GDM1 (cell line): ENCODE measurements at places on chromosomes 4 and X.

DNA sequence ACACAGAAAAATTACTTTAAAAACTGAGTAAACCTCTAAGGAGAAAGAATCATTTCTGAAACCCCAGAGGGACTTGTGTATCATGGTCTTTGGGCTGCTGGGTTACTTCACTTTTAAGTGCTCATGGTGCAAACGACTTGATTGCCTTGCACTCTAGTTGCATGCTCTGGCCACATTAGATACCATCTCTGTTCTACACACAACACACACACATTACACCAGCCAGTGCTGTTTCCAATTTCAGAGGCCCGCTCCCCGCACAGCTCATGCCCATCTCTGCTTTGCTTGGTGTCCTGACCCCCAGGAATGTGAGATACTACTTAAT is 2.1 kb downstream of the PPP3CA start:
- no peak for DNase-seq

- peak; percentile 27 for DNase-seq
Observed at GRCh38 chrX:63506320-63506719, 155.2 kb upstream of the SPIN4 start.

- no peak for DNase-seq
Observed at GRCh38 chr4:44532851-44533250, 84.2 kb upstream of the KCTD8 start.

DNA sequence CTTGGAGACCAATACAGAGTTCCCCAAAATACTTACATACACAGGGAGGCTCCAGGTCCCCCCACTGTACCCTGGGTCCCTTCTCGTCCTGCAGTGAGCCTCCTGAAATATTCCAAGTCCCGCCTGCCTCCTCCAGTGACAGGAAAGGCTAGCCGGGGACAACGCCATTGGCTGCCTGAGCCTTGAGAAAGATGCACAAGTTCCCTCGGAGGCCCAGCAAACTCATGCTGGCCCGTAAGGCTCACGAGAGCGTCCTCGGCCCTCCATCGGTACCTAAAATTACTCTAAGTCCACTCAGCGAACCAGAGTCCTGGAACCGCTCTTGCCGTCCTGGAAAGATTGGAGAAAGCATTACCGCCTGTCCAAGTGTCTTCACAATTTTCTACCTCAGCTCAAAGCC is 228.6 kb downstream of the ADAM29 start:
- DNase-seq = no peak

DNA sequence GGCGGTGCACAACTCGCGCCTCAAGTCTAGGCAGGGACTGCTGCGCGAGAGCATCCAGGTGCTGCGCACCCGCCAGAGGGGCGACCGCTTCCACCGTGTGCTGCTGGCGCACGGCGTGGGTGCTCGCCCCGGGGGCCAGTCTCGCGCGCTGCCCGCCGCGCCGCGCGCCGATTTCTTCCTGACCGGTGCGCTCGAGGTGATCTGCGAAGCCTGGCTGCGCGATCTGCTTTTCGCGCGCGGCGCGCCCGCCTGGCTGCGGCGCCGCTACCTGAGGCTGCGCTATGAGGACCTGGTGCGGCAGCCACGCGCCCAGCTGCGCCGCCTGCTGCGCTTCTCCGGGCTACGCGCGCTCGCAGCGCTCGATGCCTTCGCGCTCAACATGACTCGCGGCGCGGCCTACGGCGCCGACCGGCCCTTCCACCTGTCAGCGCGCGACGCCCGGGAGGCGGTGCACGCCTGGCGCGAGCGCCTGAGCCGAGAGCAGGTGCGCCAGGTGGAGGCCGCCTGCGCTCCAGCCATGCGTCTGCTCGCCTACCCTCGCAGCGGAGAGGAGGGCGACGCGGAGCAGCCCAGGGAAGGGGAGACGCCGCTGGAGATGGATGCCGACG is 1.3 kb downstream of the CHST7 start:
- peak; percentile 25 for DNase-seq

DNA sequence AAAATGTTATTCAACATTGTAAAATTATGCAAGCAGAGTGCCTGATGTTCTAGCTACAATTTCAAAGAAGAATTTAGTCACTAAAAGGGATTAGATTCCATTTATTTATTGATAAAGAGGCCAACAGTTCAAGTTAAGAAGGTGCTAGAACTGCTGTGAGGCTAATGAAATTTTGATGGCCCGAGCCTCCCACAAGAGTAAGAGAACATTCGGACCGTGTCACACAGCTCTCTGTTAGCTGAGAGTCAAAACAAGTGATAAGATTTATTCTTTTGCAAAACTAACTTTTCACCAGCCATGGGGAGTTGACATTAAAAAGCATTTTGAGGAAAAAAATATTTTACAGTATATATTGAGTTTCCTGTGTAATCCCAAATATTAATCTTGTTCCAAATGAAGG is 106.8 kb downstream of the TENM3 start:
- no peak for DNase-seq

DNA sequence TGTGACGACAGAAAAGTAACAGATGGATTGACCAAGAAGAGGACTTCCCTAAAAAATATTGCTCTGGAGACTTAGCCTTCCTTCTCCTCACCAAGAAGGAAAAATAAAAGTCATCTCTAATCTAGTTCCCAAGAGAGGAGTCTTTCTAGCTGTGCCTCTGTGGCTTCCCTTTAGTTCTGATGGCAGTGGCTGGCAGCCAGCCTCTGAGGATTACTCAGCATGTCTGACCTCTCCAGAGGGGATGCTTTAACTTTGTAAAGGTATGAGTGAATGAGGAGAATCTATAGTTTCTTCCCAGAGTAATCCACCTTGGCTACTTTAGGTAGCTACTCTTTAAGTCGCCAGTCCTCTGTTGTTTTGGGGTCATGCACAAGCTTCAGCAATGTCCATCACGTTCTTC is 163.9 kb upstream of the KIT start:
- peak; percentile 4 for DNase-seq

DNA sequence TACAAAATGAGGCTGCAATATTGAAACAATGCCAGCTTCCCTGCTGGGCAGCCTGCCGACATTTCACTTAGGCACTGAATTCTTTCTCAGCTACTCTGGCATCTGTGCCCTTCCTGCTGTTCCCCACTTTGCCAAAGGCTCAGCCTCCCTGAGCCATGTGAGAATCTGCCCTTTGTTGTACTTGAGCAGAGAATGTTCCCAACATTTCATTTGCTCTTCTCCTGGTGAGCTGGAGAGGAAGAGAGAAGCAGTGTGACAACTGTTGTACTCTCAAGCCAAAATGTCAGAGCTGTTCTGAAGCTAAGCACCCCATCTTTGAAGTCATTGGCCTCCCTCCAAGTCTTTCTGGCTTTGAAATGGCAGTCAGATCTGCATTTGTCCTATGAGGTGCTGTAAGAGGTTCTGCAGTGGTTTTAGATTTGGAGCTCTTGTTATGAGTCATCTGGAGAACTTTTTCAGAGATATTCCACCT is 32.5 kb downstream of the LANCL3 start:
- DNase-seq = no peak

DNA sequence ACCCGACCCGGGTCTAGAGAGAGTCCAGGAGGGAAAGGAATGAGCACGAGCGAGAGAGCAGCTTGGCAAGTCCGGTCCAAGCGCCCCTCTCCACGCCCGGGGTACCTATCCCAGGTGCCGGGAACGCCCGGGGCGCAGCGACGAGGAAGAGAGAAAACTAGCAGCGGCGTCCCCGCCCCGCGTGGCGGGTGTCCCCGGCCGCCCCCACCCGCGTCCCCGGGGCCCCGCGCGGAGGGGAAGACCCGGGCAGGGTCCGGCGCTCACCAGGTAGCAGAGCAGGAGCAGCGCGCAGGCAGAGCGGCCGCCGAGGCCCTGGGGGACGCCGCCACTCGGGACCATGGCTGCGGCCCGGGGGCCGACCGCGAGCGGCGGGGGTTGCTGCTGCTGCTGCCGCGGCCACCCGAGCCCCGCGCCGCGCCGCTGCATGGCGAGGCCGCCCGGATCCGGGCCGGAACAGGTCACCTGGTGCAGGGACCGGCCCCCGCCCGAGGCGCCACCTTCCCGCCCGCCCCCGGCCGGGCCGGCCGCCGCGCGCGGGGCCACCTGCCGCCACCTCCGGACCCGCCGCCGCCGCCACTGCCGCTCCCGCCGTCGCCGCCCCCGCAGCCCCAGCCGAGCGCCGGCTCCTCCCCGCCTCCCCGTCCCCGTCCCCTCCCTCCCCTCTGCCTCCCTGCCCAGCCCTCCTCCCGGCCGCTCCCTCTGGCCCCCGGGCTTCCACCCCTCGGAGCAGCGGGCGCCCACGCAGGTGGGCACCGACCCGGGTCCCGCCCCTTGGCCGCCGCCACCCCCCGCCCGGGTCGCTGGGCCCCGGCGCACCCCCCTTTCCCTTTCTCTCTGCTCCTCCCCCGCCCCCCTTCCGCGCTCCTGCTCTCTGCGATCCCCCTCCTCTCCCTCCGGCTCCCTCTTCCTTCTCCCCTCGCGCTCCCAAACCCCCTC is at the start of gene SEL1L3:
Gene SEL1L3, minus strand, starts transcription at position 578 of the 936 bp plus-strand sequence. Its CDS starts 152 bp downstream, at position 426.
- DNase-seq = no peak

GRCh38 chr4:118814058-118814457 is 21.9 kb downstream of the SEC24D start:
- no peak for DNase-seq

- no peak for DNase-seq
Observed at GRCh38 chr4:57494821-57495220, 384.6 kb upstream of the IGFBP7 start.

DNA sequence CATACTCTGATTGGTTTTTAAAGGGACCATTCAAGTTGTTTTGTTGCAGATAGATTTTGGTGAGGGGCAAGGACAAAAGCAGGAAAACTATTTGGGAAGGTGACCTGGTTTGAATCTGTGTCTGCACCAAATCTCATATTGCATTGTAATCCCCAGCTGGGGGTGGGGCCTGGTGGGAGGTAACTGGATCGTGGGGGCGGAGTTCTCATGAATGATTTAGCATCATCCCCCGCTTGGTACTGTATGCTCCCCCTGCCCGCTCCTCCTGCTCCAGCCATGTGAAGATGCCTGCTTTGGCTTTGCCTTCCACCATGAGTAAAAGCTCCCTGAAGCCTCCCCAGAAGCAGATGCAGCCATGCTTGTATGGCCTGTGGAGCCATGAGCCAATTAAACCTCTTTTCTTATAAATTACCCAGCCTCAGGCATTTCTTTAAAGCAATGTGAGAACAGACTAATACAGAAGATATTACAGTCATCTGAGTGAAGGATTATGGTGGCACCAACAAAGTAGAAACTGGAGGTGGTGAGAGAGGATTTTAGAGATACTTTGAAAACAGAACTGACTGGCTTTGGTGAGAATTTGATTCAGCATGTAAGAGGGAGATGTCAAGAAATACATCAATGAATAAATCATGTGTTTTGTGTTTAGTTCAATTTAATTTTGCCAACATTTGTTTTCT is 14.4 kb downstream of the IL21 start:
- DNase-seq = no peak

GRCh38 chr4:81574991-81575390 is 103.3 kb upstream of the RASGEF1B start:
- no peak for DNase-seq

GRCh38 chrX:101493225-101493624 is 8.0 kb downstream of the ARMCX4 start:
- no peak for DNase-seq

- DNase-seq = no peak
Observed at GRCh38 chr4:26113339-26113940, 199.4 kb downstream of the SMIM20 start.

- DNase-seq = no peak
Observed at GRCh38 chr4:169080981-169081380, 70.9 kb upstream of the CBR4 start.

- DNase-seq = no peak
Observed at GRCh38 chr4:176191974-176192373, 3.4 kb downstream of the SPATA4 start.

DNA sequence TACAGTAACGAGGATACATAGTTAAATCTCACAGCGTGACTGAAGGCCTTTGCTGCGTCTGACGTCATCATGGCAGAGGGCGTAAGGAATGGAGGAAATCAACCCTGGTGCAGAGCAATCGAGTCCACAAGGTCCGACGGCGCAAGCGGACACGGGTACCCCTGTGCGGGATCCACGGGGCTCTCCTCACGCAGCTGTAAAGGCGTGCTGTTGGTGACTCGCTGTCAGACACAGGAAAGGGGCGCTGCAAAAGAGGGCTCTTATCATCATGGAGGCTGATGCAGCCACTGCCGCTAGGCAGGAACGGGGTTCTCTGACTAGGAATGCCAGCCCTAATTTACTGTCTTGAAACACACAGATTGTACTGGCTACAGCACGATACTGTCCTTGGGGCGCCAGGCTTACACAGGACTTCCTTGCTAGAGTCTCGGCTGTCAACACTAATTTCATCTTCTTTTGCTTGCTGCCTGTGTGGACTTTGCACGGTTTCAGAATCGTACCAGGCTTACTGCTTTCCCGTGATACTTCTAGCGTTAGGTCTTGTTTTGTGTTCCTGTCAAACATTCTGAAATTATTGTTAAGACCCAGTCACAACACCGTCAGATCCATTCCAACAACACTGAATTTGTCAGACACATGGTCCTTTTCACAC is 13.6 kb downstream of the RNF212 start:
- no peak for DNase-seq

DNA sequence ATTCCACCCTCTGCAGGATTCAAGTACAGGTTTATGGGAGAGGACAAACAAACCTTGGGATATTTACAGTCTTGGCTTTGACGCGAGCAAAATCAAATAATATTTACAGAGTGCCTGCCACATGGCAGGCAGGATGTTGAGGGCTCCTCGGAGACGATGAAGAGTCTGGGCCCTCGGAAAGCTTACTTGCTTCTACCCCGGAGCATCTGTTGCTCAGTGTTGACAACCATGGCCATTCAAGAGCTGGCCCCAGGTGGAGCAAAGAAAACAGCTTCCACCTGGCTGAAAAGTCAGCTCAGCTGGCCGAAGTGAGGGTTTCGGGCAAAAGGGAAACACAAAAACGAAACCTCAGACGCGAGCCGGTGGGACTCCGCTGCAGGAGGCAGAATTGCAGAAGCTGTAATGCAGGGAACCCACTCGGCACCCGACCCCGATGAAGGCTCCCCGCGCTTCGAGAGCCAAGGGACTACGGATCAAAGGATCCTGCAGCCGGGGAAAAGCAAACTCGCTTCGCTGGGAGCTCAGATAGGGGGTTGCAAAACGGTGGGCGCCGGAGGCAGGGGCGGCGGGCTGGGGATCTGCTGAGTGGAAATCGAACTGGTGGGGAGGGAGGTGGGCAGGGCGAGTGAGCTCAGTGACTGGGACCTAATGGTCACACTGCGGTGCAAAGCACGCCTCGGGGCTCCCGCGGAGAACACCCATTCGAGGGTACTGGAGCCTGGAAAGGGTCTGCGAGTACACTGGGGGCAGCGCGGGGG is 805 bp downstream of the ATP8A1 start:
- peak; percentile 34 for DNase-seq

DNA sequence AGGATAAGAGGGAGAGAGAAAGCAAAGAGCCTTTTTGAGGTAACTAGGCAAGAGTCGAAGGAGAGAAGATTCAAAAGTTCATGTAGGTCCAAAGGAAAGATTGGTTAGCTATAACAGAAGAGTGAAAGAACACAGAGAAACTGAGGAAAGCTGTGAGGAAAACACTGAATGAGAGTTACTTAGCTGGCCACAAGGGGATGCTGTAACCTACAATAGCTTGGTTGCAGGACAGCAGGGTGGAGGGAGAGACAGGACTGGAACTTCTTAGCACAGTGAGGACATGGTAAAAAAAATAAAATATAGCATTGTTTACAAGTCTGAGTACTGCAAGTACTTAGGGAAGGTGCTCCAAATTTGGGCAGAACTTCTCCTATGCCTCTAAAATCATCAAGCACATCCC is 48.3 kb downstream of the RAI2 start:
- DNase-seq = no peak
